ENCODE measurements at places on chromosomes 13 and 19. TPM values are rescaled to one million over a fixed set of nuclear protein-coding genes. Genes with fewer than 3 reads are reported as not detected.

SIGLEC14 gene
- 4.0 TPM for total RNA-seq

WASF3 gene
- total RNA-seq = 12.7 TPM

FOSB gene
- 3.8 TPM for total RNA-seq

CGB1 gene
- not detected for total RNA-seq

CAMSAP3 gene
- total RNA-seq = 0.22 TPM

ZNF799 gene
- total RNA-seq = 3.0 TPM

FGF9 gene
- total RNA-seq = 11.3 TPM

CEACAM7 gene
- total RNA-seq = not detected

KMT2B gene
- total RNA-seq = 18.8 TPM

S1PR2 gene
- total RNA-seq = 10.1 TPM

POSTN gene
- 147 TPM for total RNA-seq

TMEM143 gene
- total RNA-seq = 45.6 TPM

CYP2A6 gene
- total RNA-seq = not detected

FXYD1 gene
- 544 TPM for total RNA-seq

TMIGD2 gene
- not detected for total RNA-seq

PRSS57 gene
- total RNA-seq = not detected

USHBP1 gene
- total RNA-seq = 5.6 TPM

IZUMO2 gene
- total RNA-seq = not detected

RFC3 gene
- 6.6 TPM for total RNA-seq

IER2 gene
- 53.5 TPM for total RNA-seq

SIAH3 gene
- total RNA-seq = not detected

MIDN gene
- 64.7 TPM for total RNA-seq

KRTDAP gene
- total RNA-seq = not detected

DNMT1 gene
- 37.2 TPM for total RNA-seq

TTYH1 gene
- total RNA-seq = 3.0 TPM

ZNF835 gene
- 3.6 TPM for total RNA-seq

ZNF473 gene
- total RNA-seq = 5.3 TPM

COL5A3 gene
- 19.1 TPM for total RNA-seq

F7 gene
- 0.24 TPM for total RNA-seq

ADGRE3 gene
- not detected for total RNA-seq

FPR3 gene
- 4.2 TPM for total RNA-seq

DIAPH3 gene
- 0.46 TPM for total RNA-seq

PROZ gene
- not detected for total RNA-seq

ZNF708 gene
- 7.0 TPM for total RNA-seq

FCER2 gene
- total RNA-seq = not detected

LILRB3 gene
- total RNA-seq = 2.5 TPM

SLC15A1 gene
- total RNA-seq = not detected

C19orf33 gene
- total RNA-seq = 0.57 TPM

GAPDHS gene
- total RNA-seq = not detected

SERPINE3 gene
- not detected for total RNA-seq

CLIP3 gene
- total RNA-seq = 11.3 TPM

SPC24 gene
- total RNA-seq = 0.56 TPM

MCF2L gene
- total RNA-seq = 35.2 TPM

SKA3 gene
- total RNA-seq = not detected

Measured in right cardiac atrium (tissue), 5 donors.